ENCODE measurements at places on chromosomes 11 and 22.

DNA sequence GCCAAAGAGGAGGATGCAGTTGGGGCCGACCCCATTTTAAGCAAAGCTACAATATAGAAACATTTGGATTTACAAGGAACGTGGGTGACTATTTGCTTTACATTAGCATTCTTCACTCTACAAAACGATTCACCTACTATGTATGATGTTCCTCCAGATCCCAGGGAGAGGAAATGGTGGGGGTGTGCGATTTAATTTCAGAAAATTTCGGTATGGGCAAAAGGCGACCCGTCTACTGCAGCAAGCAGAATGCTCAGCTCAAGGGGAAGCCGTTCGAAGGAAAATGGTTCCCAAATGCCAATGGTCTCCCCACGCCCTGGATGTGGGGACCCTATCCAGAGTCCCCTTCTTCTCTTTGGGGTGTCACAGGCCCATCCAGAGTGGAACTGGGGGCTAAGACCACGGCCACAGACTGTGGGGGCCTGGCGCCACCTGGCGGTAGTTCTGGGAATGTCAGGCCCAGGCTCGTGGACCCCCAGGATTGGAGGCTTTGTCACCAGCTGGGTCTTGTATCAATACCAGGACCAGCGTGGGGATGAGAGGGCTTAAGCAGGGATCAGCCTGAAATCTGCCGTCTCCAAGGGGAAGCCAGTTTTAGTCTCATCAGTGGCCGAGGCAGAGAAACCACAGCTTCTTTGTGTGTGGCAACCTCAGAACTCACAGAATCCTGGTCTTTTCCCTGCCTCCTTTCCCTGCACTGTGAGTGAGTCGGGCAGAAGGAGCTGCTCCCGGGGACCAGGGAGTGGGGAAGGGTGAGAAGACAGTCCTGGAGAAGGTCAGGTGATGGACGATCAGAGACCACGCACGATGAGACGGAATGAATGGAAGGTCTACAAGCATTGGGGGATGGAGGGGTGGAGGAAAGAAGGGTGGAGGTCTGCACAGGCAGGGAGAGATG is 8.4 kb downstream of the LRRC10B start:
- no peak for DNase-seq

GRCh38 chr22:17717708-17718107 is 56.6 kb downstream of the BID start:
- DNase-seq = no peak

DNA sequence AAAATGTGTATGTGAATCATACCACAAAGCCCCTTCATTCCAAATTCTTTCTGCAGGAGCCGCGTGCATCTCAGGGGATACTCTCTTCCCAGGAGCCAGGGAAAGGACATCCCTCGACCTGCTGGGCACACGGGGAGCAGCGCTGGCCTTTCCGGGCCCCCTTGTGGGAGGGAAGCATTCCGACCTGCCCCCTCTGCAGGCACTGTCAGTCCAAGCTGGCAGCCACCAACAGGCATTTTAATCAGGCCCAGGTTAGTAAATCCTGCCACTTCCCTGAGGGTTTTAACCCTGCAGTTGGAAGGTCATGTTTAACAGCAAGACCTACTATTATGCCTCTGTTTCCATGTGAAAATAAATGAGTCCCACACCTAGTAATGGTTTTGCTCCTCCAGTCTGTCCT is 391.5 kb downstream of the SHANK2 start:
- no peak for DNase-seq

DNA sequence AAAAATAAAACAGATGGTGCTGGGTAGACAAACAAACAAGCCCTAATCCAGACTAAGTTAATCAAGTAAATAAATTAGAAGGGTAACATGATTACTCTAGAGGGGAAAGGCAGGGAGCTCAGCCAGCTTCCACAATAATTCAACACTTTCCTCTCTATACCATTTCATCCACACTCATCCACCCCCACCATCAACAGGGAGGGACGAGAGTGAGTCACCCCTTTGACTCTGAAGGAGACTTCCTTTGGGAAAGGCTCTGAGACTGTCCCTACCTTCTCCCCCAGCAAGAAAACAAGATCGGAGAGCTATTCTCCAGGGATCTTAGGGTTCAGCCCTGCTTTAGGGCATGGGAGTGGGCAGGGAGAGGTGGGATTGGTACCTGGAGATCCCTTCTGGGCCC is 33.1 kb downstream of the TRIM66 start:
- no peak for DNase-seq

- DNase-seq = peak; percentile 90
Observed at GRCh38 chr11:94623120-94623735, 56.1 kb downstream of the PIWIL4 start.

DNA sequence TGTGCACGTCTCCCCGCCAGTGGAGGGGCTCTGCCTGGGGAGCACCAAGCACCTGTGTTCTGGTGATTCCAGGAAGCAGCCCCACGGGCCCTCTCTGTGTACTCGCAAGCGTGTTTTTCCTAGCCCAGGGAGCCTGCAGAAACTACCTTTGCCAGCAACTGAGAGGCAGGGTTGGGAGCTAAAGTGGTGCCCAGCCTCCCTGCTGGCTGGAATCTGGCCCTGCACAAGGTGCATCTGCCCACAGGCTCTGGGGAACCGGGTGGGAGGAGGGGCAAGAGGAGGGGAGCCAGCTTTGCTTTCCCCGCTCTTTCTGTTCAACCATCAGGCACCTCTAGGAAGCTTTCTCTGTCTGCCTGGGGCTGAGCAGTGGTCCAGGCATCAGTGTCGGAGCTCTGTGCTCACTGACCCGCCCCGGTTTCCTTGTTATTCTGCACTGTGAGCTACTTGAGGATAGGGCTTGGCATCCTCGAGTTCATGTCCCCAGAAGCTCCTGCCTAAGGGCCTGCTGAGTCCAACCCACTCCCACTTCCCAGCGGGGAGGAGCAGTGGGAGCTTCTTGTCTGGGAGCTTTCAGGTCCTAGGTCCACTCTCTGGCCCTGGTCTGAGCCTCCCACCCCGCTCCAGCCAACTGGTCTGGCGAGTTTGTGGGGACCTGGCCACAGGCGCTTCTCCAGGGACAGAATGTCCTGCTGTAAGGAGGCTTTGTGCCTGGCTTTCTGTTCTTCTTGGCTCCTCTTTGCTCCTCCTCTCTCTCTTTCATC is 14.9 kb downstream of the DAGLA start:
- DNase-seq = peak; percentile 29

DNA sequence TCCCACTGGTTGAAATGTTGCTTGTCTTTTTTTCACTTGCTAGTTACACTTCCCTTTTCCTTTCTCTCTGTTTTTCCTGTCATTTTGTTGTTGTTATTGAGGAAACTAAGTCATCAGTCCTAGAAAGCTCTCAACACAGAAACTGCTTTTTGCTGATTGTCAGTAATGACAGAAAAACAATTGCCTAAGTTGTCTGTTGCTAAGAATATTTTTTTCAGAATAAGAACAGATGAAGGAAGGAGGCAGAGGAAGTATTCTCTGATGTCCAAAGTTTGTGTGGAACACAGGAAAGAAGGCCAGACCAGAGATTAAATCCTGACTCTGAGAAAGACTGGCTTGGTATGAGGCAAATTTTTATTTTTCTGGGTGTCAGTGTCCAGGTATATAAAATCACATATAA is 163.3 kb downstream of the CASP12 start:
- no peak for DNase-seq

GRCh38 chr22:32850591-32851517 is 49.3 kb downstream of the TIMP3 start:
- DNase-seq = no peak

DNA sequence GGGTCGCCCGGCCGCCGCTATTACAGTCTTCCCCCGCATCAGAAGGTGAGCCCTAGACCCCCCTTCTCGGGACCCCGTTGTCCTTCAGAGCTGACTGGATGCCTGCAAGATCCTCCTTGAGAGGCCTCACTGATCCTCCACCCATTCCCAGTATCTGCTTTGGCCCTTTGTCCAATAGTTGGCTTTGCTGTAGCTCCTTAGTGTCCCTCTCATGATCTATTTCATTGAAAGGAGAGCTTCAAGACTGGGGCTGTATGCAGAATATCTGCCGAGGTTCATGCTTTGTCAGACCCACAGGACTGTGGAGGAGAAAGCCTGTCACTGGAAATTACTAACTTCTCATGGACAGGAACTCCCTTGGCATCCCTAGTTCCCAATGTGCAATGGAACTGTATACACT is 499 bp downstream of the DLAT start:
- no peak for DNase-seq

- DNase-seq = no peak
Observed at GRCh38 chr11:39651857-39652461, 1807.5 kb downstream of the LRRC4C start.

DNA sequence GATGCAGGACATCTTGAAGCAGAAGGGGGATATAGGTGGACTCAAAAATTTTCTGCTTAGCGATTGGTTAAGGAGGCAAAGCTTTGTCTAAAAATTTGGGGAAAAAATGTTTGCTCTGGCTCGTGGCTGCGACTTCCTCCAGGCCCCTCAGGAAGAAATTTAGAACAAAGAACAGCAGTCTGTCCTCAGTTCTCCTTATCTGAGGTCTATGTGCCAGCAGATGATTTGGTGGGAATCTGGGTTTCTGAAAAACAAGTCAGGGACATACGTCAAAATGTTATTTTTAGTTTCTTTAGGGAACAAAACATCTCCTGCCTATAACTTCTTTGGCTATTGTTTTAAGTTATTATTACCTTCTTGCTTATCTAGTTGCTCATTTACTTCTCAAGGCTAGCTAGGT is 8.1 kb downstream of the OR6M1 start:
- no peak for DNase-seq

GRCh38 chr11:130710497-130711012 is 205.7 kb downstream of the SNX19 start:
- no peak for DNase-seq

GRCh38 chr11:113419454-113420003 is 31.9 kb downstream of the ANKK1 start:
- DNase-seq = no peak

GRCh38 chr11:124442847-124443246 is 2.6 kb downstream of the OR8B8 start:
- DNase-seq = no peak

DNA sequence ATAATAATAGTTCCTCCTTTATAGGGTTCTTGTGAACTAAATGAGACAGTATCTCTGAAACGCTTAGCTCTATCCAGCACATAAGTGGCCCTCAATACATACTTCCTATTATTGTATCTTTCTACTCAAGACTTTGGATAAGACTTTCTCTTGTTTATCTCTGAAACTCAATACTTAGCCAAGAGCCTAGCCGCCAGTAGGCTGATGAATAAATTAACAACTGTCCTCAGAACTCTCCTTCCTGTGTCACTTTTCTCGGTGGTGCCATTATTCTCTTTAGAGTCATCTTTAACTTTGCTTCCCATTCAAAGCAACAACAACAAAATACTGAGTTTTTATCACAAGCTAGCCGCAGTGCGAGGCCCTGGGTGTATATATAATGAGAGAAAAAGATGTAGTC is 86.9 kb downstream of the FAM83F start:
- DNase-seq = no peak

- DNase-seq = no peak
Observed at GRCh38 chr11:83044958-83045712, 26.6 kb downstream of the RAB30 start.

DNA sequence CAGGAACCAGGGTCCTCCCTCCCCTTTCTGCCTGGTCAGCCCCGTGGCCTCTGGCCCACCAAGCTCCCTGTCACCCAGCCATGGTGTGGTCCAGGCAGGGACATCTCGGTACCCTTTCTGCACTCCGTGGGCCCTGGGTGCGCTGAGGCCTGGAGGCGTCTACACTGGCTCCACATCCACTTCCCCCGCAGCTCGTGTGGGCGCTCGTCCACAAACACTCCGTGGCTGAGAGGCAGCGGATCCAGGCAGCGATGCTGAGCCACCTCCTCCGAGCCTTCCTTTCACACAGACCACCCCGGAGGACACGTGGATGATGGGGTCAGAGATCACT is 16.1 kb downstream of the RNH1 start:
- no peak for DNase-seq

GRCh38 chr11:79249295-79249993 is 191.4 kb downstream of the TENM4 start:
- DNase-seq = no peak

GRCh38 chr11:7589861-7590260 is 76.1 kb downstream of the PPFIBP2 start:
- no peak for DNase-seq

- DNase-seq = no peak
Observed at GRCh38 chr22:28831140-28832072, 31.0 kb upstream of the XBP1 start.

DNA sequence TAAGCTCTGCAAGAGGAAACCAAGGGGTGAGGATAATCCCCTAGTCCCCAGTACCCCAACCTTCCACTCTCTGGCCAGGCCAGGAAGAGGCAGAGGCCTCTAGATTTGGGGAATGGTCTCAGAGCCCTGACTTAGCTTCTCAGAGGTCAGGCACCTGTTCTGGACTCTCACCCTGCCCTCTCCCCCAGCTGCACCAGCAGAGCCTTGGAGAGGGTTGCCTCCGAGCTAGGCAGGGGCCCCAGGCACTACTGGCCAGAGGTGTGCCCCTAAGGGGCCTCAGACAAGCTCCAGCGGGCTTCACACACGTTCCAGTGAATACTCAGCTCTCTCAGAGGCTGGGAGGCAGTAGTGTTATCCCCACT is 8.0 kb downstream of the FREY1 start:
- DNase-seq = no peak

GRCh38 chr11:70503468-70504221 is 105.3 kb downstream of the CTTN start:
- DNase-seq = no peak

DNA sequence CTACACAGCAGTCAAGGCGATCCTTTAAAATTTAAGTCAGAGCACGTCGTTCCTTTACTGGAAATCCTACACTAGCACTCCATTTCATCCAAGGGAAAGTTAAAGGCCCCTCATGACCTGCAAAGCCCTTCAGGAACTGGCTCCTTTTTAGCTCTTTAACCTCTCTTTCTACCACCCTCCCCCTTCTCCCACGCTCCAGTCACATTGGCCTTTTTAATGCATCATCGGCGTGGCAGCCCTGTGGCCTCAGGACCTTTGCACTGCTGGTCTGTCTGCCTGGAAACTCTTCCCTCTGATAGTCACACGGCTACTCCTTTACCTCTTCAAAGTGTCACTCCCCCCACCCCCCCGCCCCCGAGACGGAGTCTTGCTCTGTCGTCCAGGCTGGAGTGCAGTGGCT is 1.2 kb upstream of the PTPN5 start:
- DNase-seq = no peak

DNA sequence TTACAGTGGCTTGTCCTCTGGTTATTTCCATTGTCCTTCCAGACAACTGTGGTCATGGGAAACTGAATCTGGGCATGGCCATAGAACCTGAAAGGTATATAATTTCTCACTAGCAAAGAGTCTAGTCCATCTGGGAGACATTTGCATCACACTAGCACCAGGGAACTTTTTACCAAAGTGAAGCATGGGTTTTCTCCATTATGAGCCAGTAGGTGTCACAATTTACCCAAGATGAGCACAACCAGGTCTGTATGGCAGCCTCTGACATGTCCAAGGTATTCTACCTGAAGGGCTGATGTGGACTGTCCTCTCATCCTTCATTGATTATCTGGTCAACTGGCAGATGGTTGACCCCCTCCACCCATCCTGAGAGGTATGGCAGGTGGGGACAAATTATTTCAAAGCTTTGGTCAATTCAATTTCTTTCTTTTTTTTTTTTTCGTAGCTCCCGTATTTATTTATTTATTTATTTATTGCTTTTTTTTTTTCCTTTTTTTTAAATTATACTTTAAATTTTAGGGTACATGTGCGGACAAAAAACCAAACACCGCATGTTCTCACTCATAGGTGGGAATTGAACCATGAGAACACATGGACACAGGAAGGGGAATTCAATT is 425.9 kb downstream of the TMEM135 start:
- no peak for DNase-seq

- no peak for DNase-seq
Observed at GRCh38 chr22:20763630-20764470, 10.1 kb upstream of the SERPIND1 start.
